ENCODE measurements at places on chromosomes 4 and X. TPM values are rescaled to one million over a fixed set of nuclear protein-coding genes. Genes with fewer than 3 reads are reported as not detected.

GRCh38 chr4:108662629-108663028, 12.2 kb downstream of the OSTC start:
- peak; percentile 53 for DNase-seq

DNA sequence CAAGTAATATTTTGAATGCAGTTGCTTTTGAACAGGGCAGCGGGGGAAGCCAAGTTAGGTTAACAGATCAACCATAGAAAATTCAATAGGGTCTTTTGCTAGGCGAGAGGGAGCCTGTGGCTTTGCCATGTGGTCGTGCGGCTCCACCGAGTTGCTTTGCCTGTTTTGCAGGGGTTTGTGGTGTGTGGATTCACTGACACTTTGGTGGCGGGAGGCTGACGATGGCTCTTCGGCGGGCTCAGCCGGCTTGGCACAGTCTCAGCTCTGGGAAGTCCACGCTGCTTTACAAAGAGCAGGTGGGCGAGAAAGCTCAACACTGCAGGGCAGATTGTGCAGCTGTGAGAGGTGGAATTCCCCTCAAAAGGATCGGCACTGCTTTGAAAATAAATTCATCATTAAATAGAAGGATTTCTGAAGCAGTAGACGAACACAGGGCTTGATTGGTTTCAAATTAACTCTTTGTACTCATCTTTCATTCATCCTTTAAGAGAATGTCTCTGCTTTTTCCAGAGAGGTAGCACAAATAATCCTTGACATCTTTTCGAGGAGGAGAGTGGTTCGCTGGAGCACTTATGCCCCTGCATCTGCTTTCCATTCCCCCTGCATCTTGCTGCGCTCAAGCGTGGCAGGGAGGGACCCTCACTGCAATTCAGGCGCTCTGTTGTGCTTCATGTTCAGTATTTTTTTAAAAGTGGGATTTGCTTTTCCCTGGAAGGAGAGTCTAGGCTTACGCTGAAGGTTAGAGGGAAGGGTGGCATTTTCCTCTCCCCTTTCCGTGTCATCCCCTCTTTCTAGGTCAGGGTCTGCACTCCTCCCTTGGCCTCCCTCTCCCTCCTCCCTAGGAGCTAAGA, 201.8 kb upstream of the LEF1 start:
- no peak for DNase-seq

DNA sequence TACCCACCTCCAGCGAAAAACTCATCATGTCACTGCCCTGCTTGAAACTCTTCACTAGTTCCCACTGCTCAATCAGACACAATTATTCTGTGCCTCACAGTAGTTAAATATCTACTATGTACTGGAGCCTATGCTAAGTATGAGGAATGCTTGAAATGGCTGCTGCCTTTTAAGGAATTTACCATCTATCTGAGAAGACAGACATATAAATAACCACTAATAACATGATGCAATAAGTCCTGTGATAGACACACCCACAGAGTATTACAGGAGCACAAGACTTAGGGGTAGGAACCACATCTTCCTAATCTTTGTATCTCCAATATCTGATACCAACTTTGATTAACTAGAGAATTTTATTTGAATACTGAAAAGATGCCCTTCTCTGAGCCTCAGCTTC, 21.1 kb downstream of the SLC25A53 start:
- DNase-seq = no peak

- no peak for DNase-seq
These were observed 15.2 kb upstream of the MRFAP1 start for GRCh38 chr4:6625256-6625655.

- DNase-seq = no peak
These were observed 46.3 kb downstream of the ATP10D start for GRCh38 chr4:47531241-47531953.

Gene SNCA
- 53.9 TPM for polyA plus RNA-seq
